ENCODE measurements at places on chromosomes 5 and 9.

- DNase-seq, result no peak
Measured at GRCh38 chr9:31908891-31909480, 475.5 kb upstream of the ACO1 start.

DNA sequence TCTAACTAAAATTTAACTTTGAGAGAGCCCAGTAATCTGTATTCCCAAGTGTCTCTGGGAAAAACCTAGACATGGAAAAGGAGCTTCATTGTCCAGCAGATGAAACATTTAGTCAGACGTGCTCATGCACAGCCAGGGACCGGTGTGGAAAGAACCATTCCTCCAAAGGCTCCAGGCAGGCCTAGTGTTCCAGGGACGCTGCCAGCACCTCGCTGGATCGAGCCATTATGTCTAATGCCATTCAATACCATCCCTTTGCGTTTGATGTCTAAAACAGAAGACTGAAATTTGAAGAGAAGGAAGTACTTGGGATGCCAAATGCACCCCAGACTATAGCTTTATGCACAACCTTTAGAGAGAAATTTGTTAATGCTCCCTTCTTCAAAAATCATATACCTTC is 1.4 kb upstream of the CHSY3 start:
- no peak for DNase-seq

- DNase-seq, result no peak
Measured at GRCh38 chr5:55620009-55620765, 85.4 kb upstream of the PLPP1 start.

DNA sequence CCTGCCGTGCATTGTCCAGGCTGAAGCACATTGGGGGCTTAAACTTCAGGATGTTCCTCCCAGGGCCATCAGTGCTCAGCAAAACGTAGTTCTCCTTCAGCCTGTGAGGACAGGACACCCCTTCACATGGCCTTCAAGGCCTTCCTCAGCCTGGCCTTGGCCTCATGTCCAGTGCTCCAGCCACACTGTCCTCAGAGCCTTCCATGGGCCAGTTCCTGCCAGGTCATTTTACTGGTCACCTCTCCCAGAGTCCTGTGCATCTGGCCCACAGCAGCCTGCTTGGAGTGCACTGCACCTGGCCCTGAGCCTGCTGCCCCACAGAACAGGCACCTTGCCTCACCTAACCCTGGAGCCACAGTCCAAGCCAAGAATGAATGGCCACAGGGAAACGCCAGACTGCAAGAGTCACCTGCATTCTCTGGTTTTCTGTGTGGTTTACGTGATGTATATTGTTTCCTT is 8.7 kb downstream of the HNRNPAB start:
- DNase-seq, result no peak

Data from GM03348 (cell line).